ENCODE measurements at places on chromosomes 4 and X.

DNA sequence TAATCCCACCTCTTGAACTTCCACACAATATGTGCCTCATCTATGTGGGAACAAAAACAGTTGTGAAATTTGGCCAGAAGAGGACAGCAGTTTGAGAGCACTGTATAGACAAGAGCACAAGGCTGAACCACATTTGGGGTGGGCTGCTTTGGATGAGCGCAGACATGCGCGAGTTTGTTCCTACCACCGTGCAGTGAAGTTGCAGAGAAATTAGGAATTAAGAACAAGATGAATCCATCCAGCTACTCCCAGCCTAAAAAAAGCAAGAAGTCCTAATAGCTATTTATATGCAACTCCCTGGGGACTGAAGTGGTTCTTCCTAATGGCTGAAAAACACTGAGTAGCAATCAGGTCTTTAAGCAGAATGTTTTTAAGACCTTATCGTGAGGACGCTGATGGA, 1.0 kb downstream of the GAB3 start:
- no peak for DNase-seq

GRCh38 chr4:150211016-150211415, 132.8 kb downstream of the DCLK2 start:
- no peak for DNase-seq

- no peak for DNase-seq
Measured at GRCh38 chrX:78708816-78709215, 38.7 kb upstream of the LPAR4 start.

DNA sequence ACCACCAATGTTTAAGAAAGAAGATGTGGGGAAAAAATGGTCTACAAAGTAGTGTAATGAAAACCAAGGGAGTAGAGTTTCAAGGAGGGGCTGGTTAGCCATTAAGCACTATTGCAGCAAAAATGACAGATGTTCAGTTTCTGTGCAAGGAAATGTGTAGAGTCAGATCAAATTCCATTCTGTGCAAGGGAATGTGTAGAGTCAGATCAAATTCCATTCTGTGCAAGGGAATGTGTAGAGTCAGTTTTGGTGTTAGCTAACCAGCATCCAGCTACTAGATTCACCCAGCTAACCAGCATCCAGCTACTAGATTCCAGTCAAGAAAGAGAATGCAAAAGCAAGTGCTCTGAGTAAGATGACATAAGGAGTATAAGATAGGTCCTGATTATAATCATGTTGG, 208.8 kb downstream of the COX18 start:
- no peak for DNase-seq

DNA sequence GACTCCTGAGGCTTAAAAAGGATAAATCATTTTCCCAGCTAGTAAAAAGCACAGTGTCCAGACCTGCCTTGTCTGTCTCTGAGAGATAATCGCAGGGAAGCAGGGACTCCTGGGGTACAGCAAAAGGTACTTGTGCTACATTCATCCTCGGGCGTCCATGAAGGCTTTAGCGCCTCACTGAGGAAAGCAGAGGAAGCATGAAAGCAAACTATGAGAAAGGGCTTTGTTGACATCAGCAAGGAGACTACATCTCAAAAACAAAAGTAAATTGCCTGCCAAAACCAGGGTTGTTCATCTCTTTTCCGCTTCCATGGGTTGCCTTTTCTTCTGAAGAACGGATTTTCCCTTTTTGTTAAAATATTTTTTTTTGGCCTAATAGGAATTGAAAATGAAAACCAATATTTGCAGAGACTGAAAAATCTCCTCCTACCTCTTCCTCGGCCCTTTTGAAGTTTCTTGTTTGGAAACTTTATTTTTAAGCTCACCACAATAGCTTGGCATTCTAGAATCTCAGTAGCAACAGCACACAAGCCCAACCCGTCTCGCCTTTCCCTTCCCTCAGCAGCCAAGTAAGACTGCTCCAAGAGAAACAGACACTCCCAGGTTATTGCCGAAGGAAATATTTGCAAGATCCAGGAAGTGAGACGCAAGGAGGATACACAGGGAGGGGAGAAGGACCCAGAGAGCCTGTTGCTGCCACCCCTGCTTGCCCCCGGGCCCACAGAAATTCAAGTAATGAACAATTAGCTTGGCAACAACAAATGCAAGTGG, 148.3 kb upstream of the DGKK start:
- DNase-seq = no peak

GRCh38 chr4:88735564-88735963, 37.9 kb upstream of the NAP1L5 start:
- no peak for DNase-seq

DNA sequence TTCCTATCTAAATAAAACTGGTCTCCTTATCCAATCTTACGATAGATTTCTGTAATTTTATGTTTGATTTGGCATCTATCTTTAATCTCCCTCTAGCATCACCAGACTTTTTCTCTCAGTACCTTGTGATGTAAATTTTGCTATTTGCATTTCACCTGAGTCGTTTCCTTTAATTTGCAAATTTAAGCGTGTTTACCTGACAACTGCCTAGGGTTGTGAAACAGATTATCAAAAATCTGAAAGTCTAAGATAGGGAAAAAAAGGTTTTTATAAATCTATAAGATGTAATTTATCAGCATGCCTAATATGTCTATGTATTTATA, 39.4 kb upstream of the TMPRSS11E start:
- DNase-seq = no peak

GRCh38 chrX:86981326-86981879, 536.2 kb upstream of the KLHL4 start:
- no peak for DNase-seq

- DNase-seq = no peak
Measured at GRCh38 chrX:18149454-18149853, 71.2 kb downstream of the BEND2 start.

GRCh38 chr4:146852360-146852759, 93.3 kb downstream of the TTC29 start:
- no peak for DNase-seq

- DNase-seq = no peak
Measured at GRCh38 chr4:25838526-25838925, 24.3 kb downstream of the SEL1L3 start.

GRCh38 chr4:124903995-124904722, 191.6 kb upstream of the ANKRD50 start:
- DNase-seq = no peak

GRCh38 chr4:110514889-110515479, 39.0 kb downstream of the ENPEP start:
- no peak for DNase-seq

DNA sequence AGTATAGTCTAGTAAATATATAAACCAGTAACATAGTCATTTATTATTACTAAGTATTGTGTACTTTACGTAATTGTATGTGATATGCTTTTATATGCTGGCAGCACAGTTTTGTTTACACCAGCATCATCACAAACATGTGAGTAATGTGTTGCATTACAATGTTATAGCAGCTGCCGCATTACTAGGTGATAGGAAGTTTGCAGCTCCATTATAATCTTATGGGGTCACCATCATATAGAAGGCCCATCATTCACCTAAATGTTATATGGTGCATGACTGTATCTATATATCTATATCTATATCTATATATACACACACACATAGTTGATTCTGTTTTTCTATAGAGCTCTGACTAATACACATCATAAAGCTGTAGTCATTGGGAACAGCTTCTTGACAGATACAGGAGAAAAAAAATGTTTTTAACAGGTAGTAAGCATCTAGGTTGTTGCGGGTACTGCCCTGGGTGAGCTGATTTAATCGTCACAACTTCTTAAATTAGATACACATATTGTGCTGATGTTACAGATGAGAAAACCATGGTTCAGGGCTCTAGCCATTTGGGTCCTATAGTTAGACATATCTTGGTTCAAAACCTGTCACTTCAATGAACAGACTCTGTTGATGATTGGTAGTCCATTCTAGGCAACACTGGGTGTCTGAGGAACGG, 77.9 kb downstream of the CLNK start:
- no peak for DNase-seq

DNA sequence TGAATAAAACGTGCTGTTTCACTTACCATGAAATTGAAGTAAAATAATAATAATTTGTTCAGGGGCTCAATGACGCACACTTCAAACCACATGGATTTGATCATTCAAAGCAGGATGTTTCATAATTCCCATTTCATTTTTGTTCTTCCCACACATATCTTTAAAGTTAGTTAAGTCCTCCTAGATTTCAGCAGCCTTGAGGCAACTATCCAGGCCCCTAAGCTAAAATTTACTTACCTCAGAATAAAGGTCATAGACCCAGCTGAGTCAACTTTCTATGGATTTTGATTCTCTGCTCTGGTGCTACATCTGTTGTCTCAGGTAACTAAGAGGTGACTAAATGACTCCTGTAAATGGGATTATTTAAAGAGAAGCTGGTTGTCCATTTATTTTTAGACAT, 25.0 kb downstream of the GPR174 start:
- no peak for DNase-seq

DNA sequence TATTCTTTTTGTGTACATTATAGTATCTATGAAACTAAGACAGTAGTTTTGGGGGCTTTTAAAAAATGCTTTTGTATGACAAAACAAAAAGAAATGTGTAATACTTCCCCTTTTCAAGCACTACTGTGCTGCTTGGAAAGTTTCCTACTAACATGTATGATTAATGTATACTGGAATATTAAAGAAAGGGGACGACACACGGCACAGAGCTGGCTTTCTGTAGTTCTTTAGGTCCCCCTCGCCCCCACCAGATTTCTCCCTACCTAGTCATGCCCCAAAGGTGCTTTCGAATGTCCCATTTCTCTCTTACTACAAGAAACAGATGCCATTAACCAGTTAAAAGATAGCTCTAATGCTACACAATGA, 1.6 kb upstream of the AP1S2 start:
- DNase-seq = no peak

DNA sequence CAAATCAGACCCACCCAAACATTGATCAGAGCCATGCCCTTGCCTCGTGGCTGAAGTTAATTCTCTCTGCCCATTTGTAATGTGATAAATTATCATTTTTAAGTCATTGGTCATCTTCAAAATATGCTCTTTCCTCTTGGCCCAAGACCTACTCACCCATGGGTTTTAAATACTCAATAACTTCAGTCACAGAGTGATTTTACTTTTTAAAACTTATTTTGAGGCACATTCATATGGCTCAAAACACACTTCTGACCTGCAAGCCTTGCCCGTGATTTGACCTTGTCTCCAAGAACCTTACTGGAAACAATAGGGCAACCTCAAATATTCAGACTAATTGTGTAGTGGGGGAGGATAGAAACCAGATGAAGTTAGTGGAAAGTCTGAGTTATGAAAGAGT, 176.2 kb upstream of the LNX1 start:
- no peak for DNase-seq
